NCI-H748 treated with DMSO at 0.1 percent for 48 hours (cell line): ENCODE measurements at places on chromosomes 4 and X.
A peak's percentile ranks its signal among the peaks of the same experiment; 100 is the strongest.

- DNase-seq = no peak
Measured at GRCh38 chr4:7055111-7055989, 12.2 kb downstream of the TADA2B start.

DNA sequence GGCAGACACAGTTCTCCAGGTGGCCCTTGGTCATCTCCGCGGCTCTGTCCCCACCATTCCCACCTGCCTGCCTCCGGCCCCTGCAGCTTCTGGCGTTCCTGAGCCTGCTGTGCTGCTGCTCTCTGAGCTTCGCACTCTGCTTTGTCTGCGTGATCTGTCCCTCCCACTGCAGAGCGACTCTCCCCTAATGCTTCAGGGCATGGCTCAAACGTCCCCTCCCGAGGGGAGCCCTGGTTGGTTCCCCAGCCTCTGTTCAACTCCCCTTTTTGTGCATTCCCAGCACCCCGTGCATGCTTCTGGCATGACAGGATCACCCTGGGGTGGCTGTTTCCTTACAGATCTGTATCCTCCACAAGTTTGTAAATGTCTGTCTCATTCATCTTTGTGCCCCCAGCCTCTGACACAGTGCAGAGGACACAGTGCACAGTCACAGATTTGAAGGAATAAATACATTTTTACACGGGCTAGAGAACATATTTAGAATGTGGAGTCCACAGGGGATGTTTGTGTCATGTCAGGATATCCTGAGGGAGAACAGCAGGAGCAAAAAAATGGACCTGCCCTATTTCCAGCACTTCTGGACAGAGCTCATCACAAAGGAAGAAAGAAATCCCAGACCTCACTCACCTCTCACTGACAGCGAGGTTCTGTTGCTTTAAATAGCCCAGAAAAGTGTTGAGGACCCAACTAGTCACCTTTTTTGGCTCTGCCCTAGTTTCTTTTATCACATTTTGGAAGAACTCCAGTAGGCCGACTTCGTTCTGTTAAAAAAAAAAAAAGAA is 72.6 kb downstream of the GATB start:
- no peak for DNase-seq

DNA sequence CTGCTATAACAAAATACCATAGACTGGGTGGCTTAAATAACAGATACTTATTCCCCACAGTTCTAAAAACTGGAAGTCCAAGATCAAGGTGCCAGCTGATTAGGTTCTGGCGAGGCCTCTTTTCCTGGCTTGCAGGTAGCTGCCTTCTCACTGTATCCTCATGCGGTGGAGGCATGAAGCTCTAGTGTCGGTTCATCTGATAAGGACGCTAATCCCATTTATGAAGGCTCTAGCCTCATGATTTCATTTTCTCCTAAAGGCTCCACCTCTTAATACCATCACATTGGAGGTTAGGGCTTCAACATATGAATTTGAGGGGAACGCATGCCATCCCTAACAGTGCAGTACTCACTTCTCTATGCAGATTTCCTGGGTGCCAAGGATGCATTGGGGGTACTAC is 57.9 kb upstream of the STIM2 start:
- DNase-seq = no peak

DNA sequence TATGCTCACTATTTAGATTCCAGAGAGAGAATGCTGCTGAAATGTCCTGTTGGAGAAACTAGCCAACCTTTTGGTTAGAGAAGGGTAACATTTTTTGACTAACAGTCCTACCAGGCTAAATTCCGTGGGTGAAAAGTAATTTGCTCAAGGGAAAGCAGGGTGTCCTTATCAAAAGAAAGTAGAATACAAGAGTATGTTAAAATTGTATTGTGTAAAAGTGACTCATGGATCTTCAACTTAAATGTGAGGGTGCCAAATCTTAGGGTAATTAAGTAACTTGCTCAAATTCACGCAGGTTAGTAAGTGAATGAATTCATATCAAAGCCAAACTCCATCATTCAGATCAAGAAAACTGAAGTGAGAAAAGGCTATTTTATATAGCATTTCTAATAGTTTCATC is 81.7 kb downstream of the PCDH7 start:
- no peak for DNase-seq

DNA sequence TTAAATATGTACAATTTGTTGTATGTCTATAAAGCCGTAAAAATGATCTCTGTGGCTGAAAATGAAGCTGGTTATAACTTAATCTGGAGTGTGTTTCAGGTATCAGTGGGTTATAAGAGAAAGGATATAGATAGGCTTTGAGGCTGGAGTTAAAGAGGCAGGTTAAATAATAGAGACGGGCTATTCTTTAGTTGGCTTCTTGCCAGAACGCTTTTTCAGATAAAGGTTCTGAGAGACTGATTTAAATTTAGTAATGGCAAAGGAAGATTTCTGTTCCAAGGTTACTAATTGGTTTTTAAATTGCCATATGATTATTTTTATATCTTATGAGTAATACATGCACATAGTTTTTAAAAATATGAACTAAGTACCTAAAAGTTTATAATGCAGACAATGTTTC is 117.4 kb downstream of the AWAT2 start:
- no peak for DNase-seq

DNA sequence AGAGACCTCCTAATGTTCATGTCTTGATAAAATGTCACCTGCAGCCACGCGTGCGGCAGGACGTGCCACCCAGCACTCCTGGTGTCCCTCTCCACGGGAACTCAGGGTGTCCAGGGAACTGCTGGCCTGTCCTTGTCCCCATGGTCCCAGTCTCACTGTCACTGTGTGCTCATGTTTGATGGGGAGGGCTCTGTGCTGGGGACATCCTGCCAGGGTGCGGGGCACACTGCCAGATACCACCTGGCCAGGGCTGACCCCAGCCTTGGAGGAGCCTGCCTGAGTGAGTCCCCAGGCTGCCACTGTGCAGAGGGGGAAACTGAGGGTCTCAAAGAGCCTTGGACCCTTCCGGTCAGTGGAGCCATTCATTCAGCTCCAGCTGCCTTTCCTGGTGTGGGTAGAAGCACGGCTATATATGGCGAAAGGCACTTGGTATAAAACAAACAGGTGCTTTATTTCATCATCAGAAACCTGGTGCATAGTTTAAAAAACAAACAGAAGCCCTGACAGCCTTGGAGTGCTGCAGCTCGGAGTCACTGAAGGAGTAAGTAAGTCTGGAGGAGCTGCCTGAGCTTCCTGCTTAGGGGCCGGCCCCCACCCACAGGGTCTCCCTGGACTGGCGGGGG is 33.0 kb downstream of the NOP14 start:
- DNase-seq = no peak

DNA sequence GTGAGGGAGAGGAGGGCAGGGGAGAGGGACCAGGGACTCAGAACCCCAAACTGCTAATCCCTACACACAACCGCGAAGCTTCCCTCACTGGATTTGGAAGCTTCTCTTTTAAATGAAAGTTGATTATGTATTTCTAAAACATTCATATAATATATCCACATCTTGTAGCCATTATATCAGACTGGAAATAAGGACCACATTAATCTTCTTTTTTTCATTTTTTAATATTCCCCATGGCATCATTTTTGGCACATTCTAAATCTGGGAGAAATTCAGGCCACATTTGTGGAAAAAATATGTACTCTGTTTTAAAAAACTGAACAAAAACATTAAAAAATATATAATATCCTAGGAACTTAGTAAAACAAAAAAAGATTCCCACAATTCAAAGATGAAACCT is 97.8 kb downstream of the AFAP1 start:
- no peak for DNase-seq

GRCh38 chr4:186623546-186623945 is 68.2 kb upstream of the MTNR1A start:
- no peak for DNase-seq

DNA sequence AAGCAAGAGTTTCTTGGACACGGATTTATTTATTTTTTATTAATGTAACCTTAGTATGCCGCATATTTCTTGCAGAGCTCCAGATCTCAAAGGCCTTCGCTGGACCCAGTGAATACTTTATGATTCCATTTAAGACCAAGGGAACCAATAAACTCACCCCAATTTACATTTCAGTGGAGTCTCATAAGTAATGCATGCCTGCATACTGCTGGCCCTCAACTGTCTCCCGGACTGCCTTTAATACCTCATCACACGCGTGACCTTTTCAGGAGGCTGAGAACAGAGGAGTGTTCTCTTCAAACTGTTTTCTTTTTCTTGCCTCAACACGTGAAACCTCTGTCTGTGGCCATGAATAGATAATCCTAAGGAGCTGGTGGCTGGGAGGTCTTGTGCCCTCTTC is 240.9 kb downstream of the STIM2 start:
- no peak for DNase-seq

DNA sequence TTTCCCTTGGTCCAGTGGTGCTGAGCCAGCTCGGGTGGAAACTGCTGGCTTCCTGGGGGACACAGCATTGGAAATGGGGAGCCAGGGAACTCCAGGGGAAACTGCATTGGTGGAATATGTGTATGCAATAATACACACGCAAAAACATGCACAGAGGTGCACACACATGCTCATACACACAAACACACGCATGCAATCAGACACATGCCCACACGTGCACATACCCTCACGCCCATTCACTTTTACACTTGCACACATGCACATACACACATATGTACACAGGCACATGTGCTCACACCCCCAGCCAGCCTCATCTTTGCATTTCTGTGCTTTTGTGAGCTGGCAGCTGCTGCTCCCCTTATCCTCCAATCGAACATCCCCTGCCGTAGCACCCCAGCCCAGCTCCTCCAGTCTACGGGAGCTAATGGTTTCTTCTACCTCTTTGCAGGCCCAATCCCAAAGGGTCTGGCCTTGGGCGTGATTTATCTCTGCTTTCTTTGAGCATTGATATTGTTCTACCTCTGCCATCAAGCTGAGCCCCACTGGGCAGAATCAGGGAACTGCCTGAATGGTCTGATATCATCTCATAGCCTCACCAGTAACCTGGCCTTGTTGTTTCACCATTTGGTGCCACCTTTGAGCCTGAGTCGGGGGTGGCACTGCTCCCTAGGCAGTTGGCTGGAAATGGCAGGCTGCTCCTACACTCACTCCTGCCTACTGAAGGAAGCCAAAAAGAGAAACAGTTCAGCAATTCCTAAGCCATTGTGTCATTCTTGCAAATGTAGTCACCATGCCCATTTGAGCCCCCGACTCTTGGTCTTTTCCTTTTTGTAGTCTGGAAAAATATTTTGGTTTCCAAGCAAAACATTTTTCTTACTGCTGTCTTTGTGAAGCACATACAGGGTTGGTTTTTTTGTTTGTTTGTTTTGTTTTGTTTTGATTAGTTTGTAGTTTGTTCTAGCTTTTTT is 104.4 kb upstream of the MAMLD1 start:
- DNase-seq = no peak

DNA sequence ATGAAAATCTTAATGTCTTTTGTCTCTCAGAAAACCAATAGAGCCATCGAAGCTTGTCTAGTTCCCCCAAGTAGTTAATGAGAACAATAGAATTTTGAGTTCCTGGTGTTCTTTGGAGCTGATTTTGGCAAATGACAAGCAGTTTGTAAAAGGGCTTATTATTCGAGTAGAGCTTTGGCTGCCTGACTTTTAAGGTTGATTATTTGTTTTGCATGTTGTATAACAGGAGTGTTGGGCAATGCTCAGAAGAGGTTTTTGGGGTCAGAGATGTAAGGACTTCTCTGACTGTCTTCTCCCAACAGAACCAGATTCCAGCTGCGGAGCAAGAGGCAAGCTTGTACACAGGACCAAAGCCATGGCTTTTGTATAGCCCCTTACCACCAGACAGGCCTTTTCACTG is 30.0 kb downstream of the ZCCHC12 start:
- DNase-seq = no peak

GRCh38 chr4:187632260-187632995 is 363.1 kb upstream of the ZFP42 start:
- DNase-seq = no peak

DNA sequence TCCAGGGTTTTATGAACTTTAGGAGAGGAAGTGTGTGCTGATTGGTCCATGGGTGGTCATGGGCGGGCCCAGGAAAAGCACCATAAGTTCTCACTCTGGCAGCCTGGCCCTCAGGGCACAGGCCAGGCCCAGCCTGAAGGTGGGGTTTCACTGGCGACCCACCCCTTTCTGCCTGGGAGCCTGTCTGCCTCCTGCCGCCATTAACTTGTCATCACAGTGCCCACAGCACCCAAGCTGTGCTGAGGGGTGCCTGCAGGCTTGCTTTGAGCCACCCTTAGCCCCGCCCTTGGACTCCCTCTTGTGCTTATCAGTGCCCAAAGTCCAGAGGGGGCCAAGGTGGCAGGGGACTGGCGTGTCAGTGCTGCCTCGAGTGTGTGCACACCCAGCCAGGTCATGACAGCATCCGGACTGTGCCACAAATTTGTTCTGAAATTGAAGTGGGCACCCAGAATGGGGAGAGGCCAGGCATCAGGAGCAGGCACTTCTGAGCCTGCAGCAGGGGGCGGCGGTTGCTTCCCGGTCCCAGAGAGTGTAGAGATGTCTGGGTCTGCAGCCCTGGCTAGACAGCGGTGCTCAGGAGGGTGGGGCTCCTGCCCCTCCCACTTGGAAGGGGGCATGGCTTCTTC is 455.6 kb downstream of the TMA16 start:
- DNase-seq = no peak

DNA sequence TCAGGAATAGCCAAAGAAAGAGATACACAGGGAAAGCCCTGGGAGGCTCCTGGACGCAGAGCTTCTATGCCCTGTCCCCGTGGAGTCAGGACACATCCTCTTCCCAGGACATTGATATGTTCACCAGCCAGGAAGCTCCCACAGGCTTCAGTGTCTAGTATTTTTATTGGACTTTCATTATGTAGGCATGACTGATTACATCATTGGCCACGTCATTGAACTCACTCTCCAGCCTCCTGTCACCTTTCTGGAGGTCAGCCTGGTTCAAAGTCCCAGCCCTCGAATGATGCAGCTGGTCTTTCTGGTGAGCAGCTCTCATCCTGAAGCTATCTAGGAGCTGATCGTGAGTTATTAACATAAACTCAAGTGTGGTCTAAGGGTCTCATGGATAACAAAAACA is 104.1 kb downstream of the CPEB2 start:
- no peak for DNase-seq

DNA sequence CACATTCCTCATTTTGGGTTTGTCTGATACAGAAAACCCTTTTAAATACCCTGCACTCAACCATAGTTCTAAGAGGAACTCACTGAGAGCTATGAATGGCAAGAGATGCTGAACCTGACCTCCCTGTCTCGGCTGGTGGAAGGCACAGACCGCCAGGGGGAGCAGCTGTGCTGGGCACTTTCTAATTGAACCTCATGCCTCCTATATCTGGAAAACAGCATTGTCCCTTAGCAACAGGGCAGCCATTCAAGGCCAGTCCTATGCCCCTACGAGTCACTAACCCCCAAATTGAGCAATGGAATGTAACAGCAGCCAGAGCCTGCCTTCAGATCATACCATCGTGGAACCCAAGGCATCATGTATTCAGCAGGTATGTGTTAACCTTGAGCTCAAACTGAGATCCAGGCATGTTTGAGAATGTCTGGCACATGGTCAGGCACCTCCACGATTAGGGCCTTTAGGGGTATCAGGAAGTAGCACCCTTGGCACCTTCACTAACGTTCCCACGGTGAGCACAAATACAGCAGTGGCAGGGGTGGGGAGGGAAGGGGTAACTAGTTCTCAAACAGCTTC is 5.1 kb downstream of the USP27X start:
- peak; percentile 31 for DNase-seq

DNA sequence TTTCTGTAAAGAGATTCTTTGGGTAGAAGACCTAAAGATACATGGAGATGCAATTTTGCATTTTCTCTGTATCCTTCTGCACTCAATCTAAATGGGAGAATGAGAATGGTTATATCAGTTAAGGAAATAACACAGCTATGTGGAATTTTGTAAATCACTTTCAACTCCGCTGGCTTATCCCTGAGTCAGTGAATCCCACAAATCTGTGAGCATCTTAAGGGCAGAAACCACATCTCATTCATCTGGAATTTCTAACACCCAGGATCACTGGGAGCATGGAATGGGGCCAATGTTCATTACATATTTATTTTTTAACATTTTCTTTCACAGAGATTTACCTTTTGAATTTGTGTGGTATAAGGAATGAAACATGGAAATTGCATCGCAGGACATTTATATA is 167.8 kb downstream of the CFAP47 start:
- DNase-seq = no peak
